Heart left ventricle (tissue), 16 donors: ENCODE measurements at places on chromosomes 2 and 18. TPM values are rescaled to one million over a fixed set of nuclear protein-coding genes. Genes with fewer than 3 reads are reported as not detected.

RHOB gene
- 429 TPM for total RNA-seq

DSEL gene
- total RNA-seq = 2.3 TPM

POTEI gene
- not detected for total RNA-seq

RASGRP3 gene
- 57.5 TPM for total RNA-seq

ARHGAP25 gene
- 27.9 TPM for total RNA-seq

HDLBP gene
- 335 TPM for total RNA-seq

ZAP70 gene
- 13.5 TPM for total RNA-seq

EMILIN1 gene
- total RNA-seq = 14.4 TPM

FAM117B gene
- total RNA-seq = 4.1 TPM

CCDC85A gene
- total RNA-seq = 5.2 TPM

G6PC2 gene
- not detected for total RNA-seq

IMPA2 gene
- 21.9 TPM for total RNA-seq

SH3RF3 gene
- total RNA-seq = 7.9 TPM

DCDC2C gene
- not detected for total RNA-seq

DOK6 gene
- 9.7 TPM for total RNA-seq

PRKAG3 gene
- not detected for total RNA-seq

TUBA3E gene
- total RNA-seq = 5.1 TPM

VWC2L gene
- not detected for total RNA-seq

GREB1 gene
- 5.7 TPM for total RNA-seq

ROCK1 gene
- 46.2 TPM for total RNA-seq

HJURP gene
- total RNA-seq = 0.44 TPM

GALR1 gene
- total RNA-seq = not detected

HNMT gene
- total RNA-seq = 37.3 TPM

CNTNAP5 gene
- not detected for total RNA-seq

ILKAP gene
- total RNA-seq = 22.8 TPM

FOXD4L1 gene
- 0.09 TPM for total RNA-seq

TLK1 gene
- 25.3 TPM for total RNA-seq

DSG1 gene
- total RNA-seq = 1.5 TPM

SLC39A6 gene
- total RNA-seq = 22.3 TPM

DAW1 gene
- total RNA-seq = not detected

DNER gene
- total RNA-seq = 0.50 TPM

CNGA3 gene
- total RNA-seq = not detected
